ENCODE measurements at places on chromosomes 4 and X. TPM values are rescaled to one million over a fixed set of nuclear protein-coding genes. Genes with fewer than 3 reads are reported as not detected.

The DMP1 gene
- not detected for total RNA-seq

The MAGEB2 gene
- not detected for total RNA-seq

The CLCN4 gene
- 2.1 TPM for total RNA-seq

The LEF1 gene
- 1.8 TPM for total RNA-seq

The CLDN22 gene
- total RNA-seq: not detected

The NLRP2B gene
- under 0.01 TPM for total RNA-seq

The CLDN2 gene
- not detected for total RNA-seq

The MMAA gene
- total RNA-seq: 2.3 TPM

The PARM1 gene
- 0.77 TPM for total RNA-seq

The PAGE2 gene
- total RNA-seq: not detected

The HMX1 gene
- not detected for total RNA-seq

The GAGE2A gene
- not detected for total RNA-seq

Measured in fibroblast of lung (primary cell).